IMR-90 (cell line): ENCODE measurements at places on chromosomes 12 and 14. TPM values are rescaled to one million over a fixed set of nuclear protein-coding genes. Genes with fewer than 3 reads are reported as not detected.

- DNase-seq: no peak
These were observed 205.4 kb downstream of the CALM1 start for GRCh38 chr14:90602088-90602687.

- no peak for DNase-seq
These were observed 8.4 kb downstream of the STYX start for GRCh38 chr14:52738409-52738808.

DNA sequence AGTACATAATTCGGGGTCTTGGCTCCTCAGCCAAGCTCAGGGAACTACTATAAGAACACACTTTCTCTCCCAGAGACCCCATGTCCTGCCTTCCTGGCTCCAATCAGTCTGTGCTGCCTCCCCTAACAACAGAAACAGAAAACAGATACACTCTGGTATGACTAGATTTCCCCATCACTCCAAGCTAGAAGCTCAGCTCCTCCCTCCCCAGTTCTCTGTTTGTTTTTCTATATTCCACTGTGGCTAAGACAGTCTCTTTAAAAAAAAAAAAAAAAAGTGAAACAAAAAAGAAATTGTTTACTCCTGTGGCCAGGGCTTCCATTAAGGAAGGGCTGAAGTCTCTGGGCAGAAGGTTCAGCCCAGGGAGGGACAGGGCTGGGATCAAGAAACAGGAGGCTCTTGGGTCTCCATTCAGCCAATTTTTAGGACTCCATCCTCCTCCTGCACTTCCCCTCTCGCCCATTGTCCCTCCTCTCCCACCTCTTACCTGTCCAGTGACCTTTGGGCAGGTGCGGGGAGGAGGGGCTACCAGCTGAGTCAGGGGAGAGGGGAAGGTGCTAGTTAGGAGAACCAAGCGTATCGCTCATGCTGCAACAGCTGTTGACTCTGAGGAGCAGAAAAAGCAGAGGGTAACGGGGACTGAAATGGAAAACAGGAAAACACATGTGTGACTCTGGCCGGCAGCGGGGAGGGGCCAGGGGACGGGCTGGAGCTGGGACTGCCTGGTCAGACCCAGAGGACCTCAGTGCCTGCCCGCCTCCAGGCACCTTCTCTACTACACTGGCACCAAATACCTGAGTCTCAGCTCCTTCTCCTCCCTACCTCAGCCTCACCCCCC, 4.1 kb upstream of the SLC7A7 start:
- peak; percentile 85 for DNase-seq

DNA sequence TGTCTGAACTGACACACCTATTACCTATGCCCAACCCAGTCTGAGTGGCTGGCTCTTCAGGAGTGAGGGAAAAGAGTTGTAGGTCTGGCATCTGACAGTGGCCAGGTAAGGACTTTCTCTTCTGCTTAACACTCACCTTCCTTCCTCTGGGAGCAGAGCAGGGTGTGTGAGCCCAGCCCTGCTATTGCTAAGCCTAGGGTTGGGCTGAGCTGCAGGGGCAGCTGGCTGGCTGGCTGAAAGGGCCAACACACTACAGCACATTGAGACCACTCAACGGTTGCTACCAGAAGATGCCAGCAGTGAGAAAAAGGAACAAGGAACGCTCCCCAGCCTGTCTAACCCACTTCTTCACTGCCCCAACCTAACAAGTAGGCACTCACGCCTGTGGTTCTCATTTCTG, 201.2 kb downstream of the DPF3 start:
- no peak for DNase-seq

DNA sequence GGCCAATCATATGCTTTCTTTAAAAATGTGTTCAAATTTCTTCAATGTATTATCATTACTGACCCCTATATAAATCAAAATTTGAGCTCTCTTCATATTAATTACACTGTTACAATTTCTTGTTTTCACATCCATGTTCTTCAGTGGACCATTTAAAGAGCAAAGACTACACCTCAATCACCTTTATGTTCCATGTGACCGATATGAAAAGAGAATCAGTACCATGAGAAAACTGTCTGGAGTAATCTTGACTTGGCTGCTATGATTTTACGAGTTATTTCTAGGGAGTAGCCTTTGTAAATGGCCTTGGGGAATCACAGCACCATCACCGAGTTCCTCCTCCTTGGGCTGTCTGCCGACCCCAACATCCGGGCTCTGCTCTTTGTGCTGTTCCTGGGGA, at the start of gene OR8S1:
Gene OR8S1 (plus strand): TSS at position 301 of the 400 bp plus-strand sequence. CDS start 0 bp downstream, at position 301.
- no peak for DNase-seq

DNA sequence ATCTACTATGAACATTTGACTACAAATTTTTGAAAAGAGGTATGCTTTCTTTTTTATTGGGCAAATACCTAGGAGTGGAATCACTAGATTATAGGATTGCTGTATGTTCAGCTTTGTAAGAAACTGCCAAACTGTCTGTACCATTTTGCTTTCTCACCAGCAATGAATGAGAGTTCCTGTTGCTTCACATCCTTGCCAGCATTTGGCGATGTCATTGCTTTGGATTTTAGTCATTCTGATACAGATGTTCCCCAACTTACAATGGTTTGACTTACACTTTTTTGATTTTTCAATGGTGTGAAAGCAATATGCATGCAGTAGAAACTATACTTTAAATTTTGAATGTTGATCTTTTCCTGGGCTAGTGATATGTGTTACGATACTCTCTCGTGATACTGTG, 328.7 kb downstream of the RAD51B start:
- DNase-seq: peak; percentile 55

GRCh38 chr14:42872786-42873185, 1266.1 kb downstream of the LRFN5 start:
- DNase-seq: no peak

DNA sequence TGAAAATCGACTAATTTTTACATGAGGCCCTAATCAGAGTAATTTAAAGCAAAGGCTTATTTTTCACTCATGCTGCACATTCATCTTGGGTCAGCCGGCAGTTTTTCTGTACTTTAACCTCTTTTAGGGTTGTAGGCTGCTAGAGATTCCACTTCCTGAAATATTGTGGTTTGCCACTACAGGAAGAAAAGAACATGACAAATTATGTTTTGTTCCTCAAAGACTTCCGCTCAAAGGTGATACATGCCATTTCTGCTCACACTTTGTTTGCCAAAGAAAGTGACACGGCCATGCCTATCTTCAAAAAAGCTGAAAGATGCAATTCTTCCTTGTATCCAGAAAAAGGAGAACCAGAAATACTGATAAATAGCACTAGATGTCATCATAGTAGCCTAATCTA, 183.4 kb upstream of the PPFIA2 start:
- DNase-seq: no peak

- DNase-seq: no peak
These were observed 158.5 kb downstream of the NELL2 start for GRCh38 chr12:44717612-44718011.

DNA sequence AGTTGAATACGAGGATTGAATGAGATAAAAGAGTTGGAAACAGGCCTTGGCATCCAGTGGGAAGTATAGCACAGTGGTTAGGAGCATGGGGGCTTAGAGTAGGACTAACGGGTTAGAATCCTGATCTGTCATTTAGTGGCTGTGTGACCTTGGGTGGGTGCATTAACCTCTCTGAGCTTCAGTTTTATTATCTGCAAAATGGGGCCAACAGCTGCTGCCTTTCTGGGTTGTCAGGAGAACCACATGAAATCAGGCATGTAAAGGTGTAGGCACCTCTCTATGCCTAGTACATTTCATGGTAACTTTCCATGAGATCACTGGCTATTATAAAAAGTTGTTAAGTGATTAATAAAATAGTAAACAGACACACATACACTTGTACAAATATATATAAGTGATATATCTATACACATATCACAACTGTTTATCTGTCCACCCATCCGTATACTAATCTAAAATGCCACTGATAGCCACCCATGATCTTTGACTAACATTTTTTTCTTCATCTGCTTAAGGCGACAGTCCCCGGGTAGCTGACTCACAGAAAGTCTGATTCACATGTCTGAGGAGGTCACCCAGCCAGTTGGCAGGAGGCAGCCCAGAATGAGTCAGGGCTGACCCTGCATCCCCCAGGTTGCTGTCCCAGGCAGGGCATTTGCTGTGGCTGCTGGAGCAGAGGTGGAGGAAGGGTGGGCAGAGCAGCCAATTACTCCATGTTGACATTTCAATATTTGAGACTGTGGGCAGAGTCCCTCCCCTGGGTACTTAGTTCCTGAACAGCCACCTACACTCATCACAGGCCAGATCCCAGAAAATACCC, 125.6 kb upstream of the NOS1 start:
- DNase-seq: no peak

DNA sequence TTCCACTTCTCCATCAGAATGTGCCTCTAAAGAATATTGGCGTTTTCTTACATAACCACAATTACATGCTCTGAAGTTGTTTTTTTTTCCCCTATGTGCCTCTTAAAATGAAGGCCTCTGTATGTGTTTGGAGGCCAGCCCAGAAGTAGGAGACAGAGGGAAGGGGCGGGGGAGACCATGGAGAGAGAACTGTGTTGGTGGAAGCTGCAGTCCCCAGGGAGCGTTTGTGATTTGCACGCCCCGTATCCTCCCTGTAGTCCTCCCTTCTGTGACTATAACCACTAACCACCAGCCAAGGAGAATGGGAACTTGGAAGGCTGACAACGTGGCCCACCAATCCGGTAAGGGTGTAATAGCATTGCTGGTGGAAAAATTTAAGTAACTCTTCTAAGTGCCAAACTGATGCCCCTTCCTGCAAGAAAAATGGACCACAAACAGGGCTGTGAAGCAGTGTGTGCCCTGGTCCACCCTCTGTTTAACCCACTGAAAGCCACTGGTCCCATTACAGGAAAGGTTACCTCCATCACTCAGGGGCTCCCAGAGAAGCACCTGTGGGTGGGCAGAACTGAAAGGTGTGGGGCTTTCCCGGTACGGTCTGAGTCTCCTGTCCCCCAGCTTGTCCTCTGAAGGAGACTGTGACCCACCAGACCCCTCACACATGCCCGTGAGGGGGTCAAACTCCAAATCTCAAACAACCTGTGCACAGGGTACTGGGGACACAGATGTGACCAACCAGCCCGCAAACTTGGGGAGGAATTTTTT, 36.8 kb downstream of the CCDC88C start:
- DNase-seq: no peak

GRCh38 chr14:76237349-76237990, 85.7 kb downstream of the GPATCH2L start:
- no peak for DNase-seq

DNA sequence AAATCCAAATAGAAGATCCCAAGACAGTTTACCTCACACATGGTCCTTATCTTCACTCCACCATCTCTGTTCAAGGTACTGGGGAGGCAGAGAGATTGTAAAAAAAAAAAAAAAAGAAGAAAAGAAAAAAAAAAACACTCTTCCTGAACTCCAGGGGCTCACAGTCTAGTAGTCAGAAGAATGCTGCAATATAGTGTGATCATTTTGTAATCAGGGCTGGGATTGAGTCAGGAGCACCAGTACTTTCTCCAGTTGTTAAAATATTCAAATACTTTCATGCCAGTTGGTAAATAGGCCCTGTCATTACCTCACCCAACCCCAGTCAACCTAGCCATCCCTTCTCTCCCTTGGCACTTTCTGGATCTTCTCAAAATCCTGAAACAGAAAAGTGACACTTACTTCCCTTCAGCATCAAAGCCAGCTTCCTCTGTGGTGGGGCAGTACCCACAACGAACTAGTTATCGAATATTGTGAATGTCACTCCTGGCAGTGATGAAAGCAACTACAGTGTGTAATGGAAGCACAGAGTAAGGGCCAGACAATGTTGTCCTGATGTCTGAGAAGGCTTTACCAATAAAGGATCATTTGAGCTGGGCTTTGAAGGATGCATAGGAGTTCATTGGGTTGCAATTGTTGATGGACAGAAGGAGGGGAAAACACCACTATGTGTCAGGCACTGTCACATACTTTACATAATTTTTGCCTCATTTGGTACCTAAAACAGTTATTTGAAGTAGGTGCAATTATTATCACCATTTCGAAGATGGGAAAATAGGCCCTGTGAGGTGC, 44.3 kb upstream of the HSPB8 start:
- DNase-seq: no peak

- DNase-seq: peak; percentile 62
These were observed 192.0 kb downstream of the TTC7B start for GRCh38 chr14:90624227-90624626.

DNA sequence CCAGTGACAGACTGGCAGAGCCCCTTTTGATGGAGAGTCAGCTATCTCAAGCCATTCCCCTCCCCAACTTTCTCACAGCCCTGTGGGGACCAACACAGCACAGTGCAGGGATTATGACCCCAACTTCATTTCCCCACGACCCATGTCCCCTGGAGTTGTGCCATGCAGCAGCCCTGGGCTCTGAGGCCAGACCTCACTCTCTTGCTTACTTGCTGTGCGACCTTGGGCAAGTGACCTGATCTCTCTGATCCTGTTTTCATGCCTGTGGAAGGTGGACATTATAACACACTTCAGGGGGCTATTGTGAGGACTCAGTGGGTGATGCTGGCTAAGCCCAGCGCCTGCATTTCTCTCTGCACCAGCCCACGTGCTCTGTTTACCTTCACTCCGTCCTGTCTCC, 14.1 kb downstream of the OTUB2 start:
- DNase-seq: no peak

DNA sequence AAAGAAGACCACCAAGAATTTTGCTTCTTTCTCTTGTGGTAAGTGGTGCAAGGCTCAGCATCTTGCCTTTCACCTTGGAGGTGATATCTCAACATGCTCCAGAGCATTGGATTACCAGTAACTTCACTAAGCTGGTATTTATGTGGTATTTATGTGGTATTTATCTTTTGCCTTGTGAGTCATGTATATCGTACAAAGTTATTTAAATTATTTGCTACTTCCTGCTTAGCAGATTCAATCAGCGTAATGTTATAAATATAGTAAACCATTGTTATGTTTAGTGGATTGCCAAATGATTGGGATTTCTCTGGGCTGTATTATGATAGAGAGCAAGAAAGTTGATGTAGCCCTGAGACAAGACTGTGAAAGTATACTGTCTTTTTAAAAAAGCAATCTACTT, 366.4 kb downstream of the IPO8 start:
- no peak for DNase-seq

DNA sequence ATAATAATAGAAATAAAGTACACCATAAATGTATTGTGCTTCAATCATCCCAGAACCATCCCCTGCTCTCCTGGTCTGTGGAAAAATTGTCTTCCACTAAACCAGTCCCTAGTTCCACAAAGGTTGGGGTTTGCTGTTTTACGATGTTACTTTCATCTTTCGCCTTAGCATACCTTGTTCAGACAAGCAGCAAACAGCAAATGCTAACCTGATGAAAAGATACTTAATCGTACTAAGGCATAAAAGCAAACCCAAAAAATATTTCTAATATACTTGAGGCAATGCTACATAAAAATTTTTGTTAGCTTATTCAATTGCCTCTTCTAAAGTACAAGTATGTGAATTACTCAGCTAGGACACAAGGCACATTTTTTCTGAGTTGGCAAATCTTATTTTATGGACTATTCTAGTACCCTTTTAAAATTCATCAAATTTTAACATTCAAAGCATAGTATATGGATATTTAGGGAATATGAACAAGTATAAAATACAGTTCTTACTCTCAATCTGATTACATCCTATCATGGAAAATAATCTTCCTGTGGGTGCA, 97.1 kb upstream of the PLEKHG7 start:
- peak; percentile 30 for DNase-seq

The EPYC gene
- polyA plus RNA-seq: not detected in 2 replicates

The GALNT8 gene
- not detected in 2 replicates for polyA plus RNA-seq

The RNU4-1 gene
- polyA plus RNA-seq: not detected in 2 replicates

The LPAR5 gene
- not detected in 2 replicates for polyA plus RNA-seq
